ENCODE measurements at places on chromosomes 1 and 21.
A peak's percentile ranks its signal among the peaks of the same experiment; 100 is the strongest.

DNA sequence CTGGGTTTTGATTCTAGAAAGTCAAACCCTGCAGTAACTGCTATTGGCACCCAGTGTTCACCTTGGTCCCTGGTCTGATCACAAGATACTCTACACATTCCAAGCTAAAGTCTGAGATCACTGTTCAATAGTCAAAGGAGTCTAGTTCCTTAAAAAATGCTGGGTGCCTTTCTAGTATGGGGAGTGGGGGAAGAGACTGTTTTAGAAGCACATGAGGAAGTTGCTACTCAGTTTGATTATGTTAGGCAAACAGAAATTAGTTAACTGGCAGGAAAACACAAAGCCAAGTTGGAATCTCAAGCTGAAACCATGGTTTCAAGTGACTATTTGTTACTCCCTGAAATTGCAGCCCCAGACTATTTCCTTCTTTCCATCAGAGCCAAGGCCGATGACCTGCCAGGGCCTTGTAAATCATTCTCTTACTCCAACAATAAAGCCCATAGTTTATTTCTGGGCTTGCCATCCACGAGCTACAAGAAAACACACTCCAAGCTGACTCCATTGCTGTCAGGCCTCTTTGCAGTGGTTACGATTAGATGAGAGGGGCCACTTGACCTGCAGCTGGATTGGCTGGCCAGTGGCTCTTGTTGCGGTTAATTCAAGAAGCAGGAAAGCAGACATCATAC, 21.1 kb upstream of the VTCN1 start:
- DNase-seq: no peak

GRCh38 chr1:15188678-15189077, 35.1 kb downstream of the TMEM51 start:
- DNase-seq: no peak

GRCh38 chr1:55073187-55073916, 34.0 kb downstream of the PCSK9 start:
- no peak for DNase-seq

DNA sequence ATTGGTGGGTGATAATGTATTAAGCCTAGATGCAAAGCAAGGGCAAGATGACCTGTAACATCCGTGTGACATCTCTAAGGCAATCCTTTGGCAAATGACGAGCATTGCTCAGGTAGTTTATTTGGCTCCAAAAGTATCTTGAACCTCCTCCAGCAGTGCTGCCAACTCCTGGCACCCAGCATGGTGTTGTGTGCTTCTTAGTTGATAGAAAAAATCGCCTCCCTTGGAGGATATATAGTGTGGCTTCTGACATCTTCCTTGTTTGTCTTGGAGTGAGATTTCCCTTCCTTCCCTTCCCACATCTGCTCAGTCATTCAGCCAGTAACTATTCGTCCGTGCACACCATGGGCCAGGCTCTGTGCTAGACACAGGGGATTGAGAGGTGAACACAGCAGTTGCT, 121.8 kb downstream of the TOMM20 start:
- DNase-seq: no peak

DNA sequence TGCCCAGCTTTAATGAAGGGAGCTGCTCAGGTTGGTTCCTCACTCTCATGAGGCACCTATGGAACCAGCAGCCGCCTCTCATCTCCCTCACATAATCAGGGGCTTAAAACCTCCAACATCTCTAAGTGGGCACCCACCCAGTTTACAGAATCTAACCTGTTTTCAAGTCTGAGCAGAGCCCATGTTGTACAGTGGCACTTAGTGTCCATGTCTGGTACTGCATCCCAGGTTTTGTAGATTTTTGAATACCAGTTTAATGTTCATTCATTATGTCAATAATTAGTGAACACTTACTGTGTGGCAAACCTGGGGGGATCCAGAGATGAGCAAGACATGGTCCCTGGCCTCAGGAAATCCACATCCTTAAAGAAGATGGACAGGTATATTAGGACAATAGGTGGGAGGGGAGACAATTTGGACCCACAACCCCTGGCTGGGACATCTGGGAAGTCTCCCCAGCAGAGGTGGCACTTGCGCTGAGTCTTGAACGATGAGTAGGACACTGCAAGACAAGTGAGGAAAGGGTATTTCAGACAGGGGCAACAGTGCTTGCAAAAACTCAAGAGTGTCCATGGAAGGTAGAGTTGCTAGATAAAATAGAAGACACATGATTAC, 83.3 kb downstream of the LACTBL1 start:
- DNase-seq: peak; percentile 52

- no peak for DNase-seq
Measured at GRCh38 chr1:61089338-61089737, 7.0 kb downstream of the NFIA start.

DNA sequence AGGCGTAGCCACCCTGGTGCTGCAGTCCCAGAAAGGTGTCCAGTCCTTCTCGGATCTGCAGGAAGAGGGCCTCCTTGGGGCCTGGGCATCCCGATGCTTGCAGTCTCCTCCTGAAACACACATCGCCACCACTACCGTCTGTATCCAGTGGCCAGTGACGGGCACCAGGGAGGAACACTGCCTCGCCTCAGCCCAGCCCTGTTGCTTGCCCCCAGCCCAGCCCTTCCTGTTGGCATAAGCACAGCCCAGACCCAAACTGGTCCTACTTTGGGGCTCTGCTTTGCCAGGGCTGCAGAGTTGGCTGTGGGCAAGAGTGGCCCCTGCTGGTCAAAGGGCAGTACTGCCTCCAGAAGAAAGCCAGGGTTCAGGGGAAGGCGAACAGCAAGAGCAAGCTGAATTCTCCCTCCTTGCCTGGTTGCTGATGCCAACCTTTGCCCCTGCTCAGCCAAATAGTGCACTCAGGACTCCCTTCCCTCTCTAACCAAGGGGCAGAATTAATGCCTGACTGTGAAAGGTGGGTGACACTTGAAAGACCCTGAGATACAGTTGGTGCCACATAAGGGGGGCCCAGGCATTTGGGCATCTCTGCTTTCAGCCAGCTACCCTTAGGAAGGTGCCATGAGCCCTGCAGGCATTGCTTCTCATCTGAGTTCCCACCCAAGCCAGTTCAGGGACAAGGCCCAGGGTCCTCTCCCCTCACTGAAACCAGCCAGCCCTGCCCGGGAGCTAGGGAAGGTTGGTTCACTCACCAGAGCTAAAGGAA, 11.1 kb upstream of the ARHGEF2 start:
- DNase-seq: peak; percentile 87

DNA sequence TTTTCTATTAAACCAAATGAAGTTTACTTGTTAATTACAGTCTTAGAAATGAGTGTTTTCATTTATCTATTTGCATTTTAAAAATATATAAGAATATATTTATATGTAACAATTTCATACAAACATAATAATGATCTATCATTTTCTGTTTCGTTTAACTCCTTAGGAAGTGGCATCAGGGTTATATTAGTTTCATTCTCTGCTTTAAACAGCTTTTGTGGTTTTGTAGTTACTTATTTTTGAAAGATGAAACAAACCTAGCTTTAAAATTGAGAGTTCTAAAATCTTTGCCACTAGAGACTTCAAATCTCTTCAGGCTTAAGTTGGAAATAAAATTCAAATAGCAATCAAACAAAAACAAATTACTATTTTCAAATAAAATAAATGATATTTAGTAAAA, 2110.6 kb downstream of the MRPL39 start:
- no peak for DNase-seq

GRCh38 chr21:42745511-42746239, 92.3 kb downstream of the PDE9A start:
- no peak for DNase-seq
